ENCODE measurements at places on chromosomes 1 and 21.

- DNase-seq = no peak
Measured at GRCh38 chr1:42173155-42173933, 8.8 kb upstream of the GUCA2A start.

DNA sequence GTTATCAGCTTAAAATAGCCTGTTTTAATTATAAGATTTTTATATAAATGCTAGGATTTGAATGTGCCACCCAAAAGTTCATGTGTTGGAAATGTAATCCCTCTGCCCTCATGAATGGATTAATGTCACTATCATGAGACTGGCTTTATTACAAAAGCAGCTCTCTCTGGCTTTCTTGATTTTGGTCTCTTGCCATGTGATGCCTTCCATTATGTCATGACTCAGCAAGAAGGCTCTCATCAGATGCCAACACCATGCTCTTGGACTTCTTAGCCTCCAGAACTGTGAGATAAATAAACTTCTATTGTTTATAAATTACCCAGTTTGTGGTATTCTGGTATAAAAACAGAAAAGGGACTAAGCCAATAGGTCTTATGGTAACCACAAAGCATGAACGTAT lies 6.9 kb upstream of the PRSS38 start:
- no peak for DNase-seq

DNA sequence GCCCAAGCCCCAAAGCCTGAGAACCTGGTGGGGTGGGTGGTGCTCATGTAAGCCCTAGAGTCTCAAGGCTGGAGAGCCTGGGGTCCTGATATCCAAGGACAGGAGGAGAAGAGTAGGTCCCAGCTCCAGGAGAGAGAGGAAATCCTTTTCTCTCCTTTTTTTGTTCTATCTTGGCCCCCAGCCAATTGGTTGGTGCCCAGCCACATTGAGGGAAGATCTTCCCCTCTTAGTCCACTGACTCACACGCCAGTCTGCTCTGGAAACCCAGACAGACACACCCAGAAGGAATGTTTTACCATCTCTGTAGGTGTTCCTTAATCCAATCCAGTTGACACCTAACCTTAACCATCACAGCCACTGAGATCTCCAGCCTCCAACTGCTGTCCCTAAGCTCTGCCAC lies 16.2 kb upstream of the LIN9 start:
- no peak for DNase-seq

- DNase-seq = no peak
Measured at GRCh38 chr1:218863987-218864386, 309.7 kb upstream of the LYPLAL1 start.

DNA sequence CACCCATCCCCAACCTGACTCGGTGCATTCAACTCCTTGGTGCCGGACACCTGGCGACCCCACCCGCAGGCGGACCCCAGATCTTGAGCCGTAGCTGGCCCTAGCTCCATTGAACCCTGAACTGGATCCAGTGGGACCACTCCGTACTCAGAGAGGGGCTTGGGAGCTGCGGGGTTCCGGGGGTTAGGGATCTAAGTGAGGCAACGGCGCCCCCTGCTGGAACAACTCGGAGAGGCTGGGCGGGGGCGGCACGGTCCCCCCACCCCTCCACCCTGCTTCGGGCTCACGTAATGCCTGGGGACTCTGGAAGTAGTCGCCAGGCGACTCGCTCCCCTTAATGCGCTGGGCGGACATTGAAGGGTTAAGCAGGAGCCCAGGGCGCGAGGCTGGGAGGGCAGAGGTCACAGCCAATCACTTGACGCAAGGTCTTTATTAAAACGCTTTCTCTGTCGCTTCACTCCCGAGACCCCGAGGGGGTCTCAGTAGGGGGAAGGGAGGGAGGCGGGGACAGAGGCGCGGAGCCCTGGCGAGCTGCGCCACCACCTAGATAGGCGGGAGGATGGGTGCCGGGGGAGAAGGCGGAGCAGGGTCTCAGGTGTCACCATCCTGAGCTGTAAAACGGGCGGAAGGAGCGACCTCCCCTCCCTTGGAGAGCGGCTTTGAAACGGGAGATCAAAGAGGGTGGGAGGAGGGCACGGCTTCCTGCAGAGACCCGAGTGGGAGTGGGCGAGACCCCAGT lies 704 bp upstream of the CRABP2 start:
- no peak for DNase-seq

GRCh38 chr1:20166051-20166450 lies 19.8 kb upstream of the UBXN10 start:
- DNase-seq = no peak

DNA sequence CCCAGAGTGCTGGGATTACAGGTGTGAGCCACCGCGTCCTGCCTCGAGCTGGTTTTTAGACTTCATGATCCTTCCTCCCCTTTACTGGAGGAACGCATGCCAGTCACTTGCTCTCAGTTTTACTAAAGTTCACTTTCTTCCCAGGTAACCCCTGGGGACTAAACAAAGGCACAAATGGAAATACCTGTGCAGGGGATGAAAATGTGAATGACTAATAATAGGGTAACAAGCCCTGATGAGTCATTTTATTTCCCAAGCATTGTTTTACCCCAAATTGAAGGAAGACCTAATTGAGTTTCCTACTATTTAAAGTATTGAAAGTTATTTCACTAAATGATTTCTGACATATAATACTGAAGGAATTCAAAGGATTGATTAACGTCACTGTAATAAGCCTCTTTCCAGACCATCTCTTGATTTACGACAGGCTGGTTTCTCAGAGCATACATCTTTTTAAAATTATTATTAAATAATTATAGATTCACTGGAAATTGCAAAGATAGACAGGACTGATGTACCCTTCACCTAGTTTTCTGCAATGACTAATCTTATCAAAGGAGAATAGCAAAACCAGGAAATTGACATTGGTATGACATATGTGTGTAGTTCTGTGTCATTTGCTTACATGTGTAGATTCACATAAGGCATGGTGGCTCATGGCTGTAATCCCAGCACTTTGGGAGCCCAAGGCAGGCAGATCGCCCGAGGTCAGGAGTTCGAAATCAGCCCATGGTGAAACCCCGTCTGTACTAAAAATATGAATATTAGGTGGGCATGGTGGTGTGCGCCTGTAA lies 53.2 kb upstream of the SOD1 start:
- DNase-seq = no peak

GRCh38 chr1:178224358-178224757 lies 130.5 kb downstream of the RASAL2 start:
- no peak for DNase-seq

- DNase-seq = no peak
Measured at GRCh38 chr1:44472620-44473525, 67.8 kb downstream of the RNF220 start.

GRCh38 chr1:109306832-109307273 lies at the start of gene MYBPHL:
MYBPHL (minus strand) TSS chr1:109307011; CDS start chr1:109306991, 20 bp downstream.
- no peak for DNase-seq

- no peak for DNase-seq
Measured at GRCh38 chr1:9900142-9901043, 9.7 kb downstream of the CTNNBIP1 start.

GRCh38 chr1:243735457-243735856 lies 114.6 kb downstream of the AKT3 start:
- DNase-seq = no peak

GRCh38 chr1:178183796-178184195 lies 89.9 kb downstream of the RASAL2 start:
- no peak for DNase-seq

GRCh38 chr1:57485643-57486042 lies 61.8 kb upstream of the DAB1 start:
- DNase-seq = no peak

GRCh38 chr1:207831517-207832327 lies 79.2 kb downstream of the CD34 start:
- DNase-seq = no peak

GRCh38 chr1:76066394-76066793 lies 8.2 kb upstream of the ST6GALNAC3 start:
- no peak for DNase-seq

DNA sequence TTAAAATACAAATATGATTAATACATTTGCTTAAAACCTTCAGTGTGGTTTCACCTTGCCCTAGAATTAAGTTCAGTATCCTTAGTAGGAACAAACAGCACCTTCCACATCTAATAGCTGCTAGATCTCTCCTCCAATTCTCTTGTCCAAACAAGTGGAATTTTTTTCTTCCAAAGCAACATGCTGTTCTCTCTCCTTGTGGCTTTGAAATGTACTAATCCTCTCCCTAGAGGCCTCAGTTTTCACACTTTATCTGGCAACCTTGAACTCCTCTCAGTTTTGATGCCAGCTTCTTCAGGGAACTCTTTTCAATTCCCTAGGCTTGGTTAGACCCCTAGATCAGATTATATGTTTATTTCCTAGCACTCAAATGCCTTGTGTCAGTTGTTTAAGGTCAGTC lies 87.0 kb downstream of the GLUL start:
- no peak for DNase-seq

GRCh38 chr1:107152395-107152794 lies 11.6 kb downstream of the NTNG1 start:
- no peak for DNase-seq

GRCh38 chr1:240031414-240031813 lies 60.3 kb upstream of the FMN2 start:
- no peak for DNase-seq
